ENCODE measurements at places on chromosomes 12 and 14.

GRCh38 chr12:120413901-120414695 is 23.8 kb upstream of the COX6A1 start:
- no peaks in the 10 kb centered on the region for H3K27me3 ChIP-seq
- DNase-seq = no peak

- no peaks in the 10 kb centered on the region for H3K4me1 ChIP-seq
- no peaks in the 10 kb centered on the region for H3K36me3 ChIP-seq
- DNase-seq = no peak
- no peak overlapping the region for H3K4me3 ChIP-seq
- H3K27me3 ChIP-seq = no peaks in the 10 kb centered on the region
Observed at GRCh38 chr14:29607169-29607568, 320.5 kb downstream of the PRKD1 start.

GRCh38 chr12:19771858-19772257 is 332.6 kb downstream of the AEBP2 start:
- peak; percentile 55 for DNase-seq
- H3K27me3 ChIP-seq = no peaks in the 10 kb centered on the region
- peak overlapping the region; percentile 82 for H3K27ac ChIP-seq
- peaks cover 5% of the 10 kb centered on the region for H3K4me1 ChIP-seq
- no peaks in the 10 kb centered on the region for H3K36me3 ChIP-seq

- H3K36me3 ChIP-seq = no peaks in the 10 kb centered on the region
- no peak overlapping the region for H3K27ac ChIP-seq
- H3K27me3 ChIP-seq = no peaks in the 10 kb centered on the region
- no peak overlapping the region for H3K4me3 ChIP-seq
Observed at GRCh38 chr12:5154091-5154490, 110.4 kb downstream of the KCNA5 start.

DNA sequence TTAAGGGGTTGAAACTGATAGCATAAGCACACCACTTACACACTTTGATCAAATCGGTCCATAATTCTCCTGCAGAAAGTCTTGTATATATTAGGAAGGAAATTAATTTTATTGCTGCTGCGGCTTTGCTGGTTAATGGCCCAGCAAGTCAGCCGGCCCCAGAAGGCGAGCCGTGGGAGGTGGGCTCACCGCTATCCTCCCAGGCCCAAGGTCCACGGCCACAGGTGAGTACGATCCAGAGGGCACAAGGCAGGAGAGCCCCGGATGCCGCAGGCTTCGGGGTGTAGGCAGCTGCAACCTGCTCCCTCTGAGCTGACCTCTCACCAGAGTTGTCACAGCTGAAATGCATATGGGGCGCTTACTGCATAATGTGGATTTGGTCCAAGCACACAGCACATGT is 165.7 kb downstream of the TBX5 start:
- DNase-seq = no peak
- H3K27ac ChIP-seq = no peak overlapping the region
- no peaks in the 10 kb centered on the region for H3K36me3 ChIP-seq
- H3K27me3 ChIP-seq = no peaks in the 10 kb centered on the region

GRCh38 chr12:10212739-10213131 is at the start of gene GABARAPL1:
Gene GABARAPL1 (plus strand): TSS chr12:10212877. CDS start chr12:10213130, 253 bp downstream.
- H3K4me3 ChIP-seq = peak within 1 kb of the TSS; percentile 55
- no peaks in the 10 kb centered on the region for H3K4me1 ChIP-seq
- peak; percentile 94 for DNase-seq
- no peaks in the 10 kb centered on the region for H3K36me3 ChIP-seq
- H3K27me3 ChIP-seq = no peaks in the 10 kb centered on the region

- no peaks in the 10 kb centered on the region for H3K27me3 ChIP-seq
- no peak overlapping the region for H3K4me3 ChIP-seq
- DNase-seq = no peak
- H3K36me3 ChIP-seq = no peaks in the 10 kb centered on the region
Observed at GRCh38 chr14:64702493-64703394, 1.5 kb upstream of the PLEKHG3 start.

DNA sequence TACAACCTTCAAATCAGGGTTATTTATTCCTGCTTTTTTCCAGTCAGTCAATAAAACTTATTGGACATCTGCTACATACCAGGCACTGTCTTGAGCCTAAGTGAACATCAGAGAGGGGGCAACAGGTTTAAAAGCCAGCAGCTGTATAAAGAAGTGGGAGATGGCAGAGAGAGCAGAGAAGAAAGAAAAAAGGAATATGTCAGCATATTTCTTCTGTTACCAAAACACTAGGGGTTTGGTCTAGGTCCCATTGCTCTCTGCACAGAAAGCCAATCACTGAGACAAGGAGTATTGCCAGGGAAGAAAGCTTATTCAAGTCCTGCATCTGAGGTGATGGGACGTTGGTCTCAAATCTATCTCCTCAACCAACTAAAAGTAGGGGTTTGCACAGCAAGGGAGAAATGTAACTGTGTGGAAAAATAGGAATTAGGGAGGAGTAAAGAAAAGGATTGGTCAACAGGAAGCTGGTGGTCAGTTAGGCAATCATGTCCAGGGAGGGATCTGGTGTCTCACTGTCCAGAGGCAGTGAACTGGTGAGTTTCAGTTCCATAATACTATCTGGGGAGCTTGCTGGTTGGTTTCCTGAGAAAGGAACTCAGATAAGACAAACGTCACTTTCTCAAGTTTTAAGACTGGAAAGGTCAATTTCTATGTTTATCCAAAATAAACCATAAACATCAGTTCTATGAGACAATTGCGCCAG is 107.5 kb downstream of the PHLDA1 start:
- H3K27me3 ChIP-seq = no peaks in the 10 kb centered on the region
- no peak overlapping the region for H3K4me3 ChIP-seq
- H3K4me1 ChIP-seq = no peaks in the 10 kb centered on the region
- H3K36me3 ChIP-seq = no peaks in the 10 kb centered on the region

DNA sequence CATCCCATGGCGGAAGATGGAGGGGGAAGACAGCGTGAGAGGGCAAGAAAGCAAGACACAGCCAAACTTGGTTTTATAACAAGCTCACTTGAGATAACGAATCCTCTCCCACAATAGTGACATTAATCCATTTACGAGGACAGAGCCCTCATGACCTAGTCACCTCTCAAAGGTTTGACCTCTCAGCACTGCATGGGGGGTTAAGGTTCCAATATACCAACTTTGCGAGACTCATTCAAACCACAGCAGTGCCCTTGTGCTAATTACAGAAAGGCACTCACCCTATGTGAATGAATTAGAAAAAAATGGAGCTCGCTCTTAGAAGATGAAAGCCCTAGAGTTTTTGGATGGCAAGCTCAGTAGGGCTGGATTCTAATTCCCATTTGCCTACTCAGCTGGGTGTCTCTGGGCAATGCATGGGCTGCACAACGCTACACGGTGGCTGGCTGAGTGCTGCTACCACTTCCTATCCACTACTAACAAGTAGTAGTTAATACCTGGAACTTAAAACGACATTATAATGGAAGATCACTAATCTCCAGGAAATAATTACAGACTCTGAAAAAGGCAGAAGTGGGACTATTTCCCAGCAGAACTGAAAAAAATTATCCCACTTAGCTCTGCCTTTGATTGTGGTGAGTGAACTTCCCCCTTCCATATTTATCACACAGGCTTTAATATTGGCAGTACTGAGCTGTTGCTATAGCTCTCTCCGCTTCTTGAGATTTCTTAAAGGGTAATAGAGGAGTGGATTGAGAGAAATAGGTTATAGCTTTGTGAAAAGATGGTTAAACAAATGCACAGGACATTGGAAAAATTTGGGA is 27.5 kb downstream of the TESPA1 start:
- no peaks in the 10 kb centered on the region for H3K27me3 ChIP-seq
- H3K4me1 ChIP-seq = no peaks in the 10 kb centered on the region
- H3K4me3 ChIP-seq = no peak overlapping the region

GRCh38 chr12:29025937-29026336 is 123.1 kb upstream of the FAR2 start:
- no peaks in the 10 kb centered on the region for H3K36me3 ChIP-seq
- no peaks in the 10 kb centered on the region for H3K27me3 ChIP-seq
- H3K4me1 ChIP-seq = no peaks in the 10 kb centered on the region

- no peak for DNase-seq
- no peaks in the 10 kb centered on the region for H3K27me3 ChIP-seq
- no peaks in the 10 kb centered on the region for H3K36me3 ChIP-seq
- H3K4me3 ChIP-seq = no peak overlapping the region
Observed at GRCh38 chr12:8420506-8420905, 35.3 kb upstream of the CLEC6A start.

GRCh38 chr12:63294327-63294632 is 143.3 kb upstream of the AVPR1A start:
- peaks cover 2% of the 10 kb centered on the region for H3K4me1 ChIP-seq
- no peak overlapping the region for H3K4me3 ChIP-seq
- DNase-seq = no peak
- no peaks in the 10 kb centered on the region for H3K36me3 ChIP-seq
- H3K27ac ChIP-seq = no peak overlapping the region

DNA sequence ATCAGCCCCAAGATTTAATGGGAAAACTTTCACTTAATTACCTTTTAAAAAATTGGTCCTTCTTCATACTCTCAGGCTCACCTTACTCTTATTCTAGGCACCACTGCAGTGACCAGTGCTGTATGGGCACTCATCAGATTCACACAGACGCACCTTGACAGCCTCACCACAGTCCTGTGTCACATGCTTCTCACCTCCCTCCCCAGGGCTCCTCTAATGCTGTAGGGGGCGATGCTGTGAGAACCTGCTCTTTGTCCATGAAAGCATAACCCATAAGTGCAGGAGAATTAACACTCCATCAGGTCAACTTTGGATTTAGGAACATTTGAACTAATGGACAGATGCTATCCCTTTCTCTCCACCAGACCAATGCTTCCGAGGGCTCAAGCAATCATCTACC is 13.9 kb upstream of the PPP4R3A start:
- no peaks in the 10 kb centered on the region for H3K27me3 ChIP-seq
- no peak overlapping the region for H3K4me3 ChIP-seq
- DNase-seq = no peak
- no peaks in the 10 kb centered on the region for H3K36me3 ChIP-seq
- no peak overlapping the region for H3K27ac ChIP-seq

DNA sequence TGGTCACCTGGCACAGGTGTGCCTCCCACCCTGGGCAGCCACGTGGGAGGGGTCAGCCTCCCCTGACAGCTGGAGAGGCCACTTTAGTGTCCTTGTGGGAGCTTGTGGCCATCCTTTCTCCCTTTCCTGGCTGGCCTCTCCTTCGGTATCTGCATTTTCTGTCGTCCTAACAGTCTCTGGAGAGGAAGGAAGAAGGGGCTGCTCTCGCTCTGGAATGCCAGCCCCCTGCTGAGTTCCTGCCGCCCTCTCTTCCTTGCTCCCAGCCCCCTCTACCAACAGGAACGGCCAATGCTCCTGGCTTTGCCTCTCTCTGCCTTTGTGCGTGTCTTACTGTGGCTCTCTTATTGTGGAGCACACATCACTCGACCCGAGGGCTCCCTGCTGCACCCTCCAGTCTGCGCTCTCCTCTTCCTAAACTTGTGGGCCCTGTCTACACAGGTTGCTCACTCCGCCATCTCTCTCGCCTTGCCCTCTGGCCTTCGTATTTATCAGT is 70.8 kb downstream of the FBXL14 start:
- no peak overlapping the region for H3K4me3 ChIP-seq
- no peaks in the 10 kb centered on the region for H3K27me3 ChIP-seq
- no peak overlapping the region for H3K27ac ChIP-seq

DNA sequence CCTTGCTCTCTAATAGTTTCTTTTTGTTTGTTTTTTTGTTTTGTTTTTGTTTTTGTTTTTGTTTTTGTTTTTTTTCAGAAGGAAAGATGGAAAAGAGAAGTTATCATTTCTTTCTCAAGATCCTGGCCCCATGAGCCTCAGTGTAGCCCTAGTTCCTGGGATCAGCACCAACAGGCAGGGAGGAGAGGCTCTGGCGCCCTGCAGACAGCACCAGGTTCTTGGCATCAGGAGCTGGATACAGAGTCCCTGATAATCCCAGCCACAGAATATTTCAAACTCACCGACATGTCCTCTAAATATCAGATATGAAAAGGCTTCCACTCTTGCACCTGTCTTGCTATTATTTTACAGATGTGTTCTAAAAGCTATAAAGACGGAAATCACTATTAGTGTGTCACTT is 52.7 kb downstream of the FOXN3 start:
- no peak overlapping the region for H3K27ac ChIP-seq
- no peak for DNase-seq
- H3K4me3 ChIP-seq = no peak overlapping the region
- peaks cover 2% of the 10 kb centered on the region for H3K4me1 ChIP-seq
- no peaks in the 10 kb centered on the region for H3K27me3 ChIP-seq

GRCh38 chr12:106919910-106920544 is 35.7 kb upstream of the TMEM263 start:
- no peaks in the 10 kb centered on the region for H3K36me3 ChIP-seq
- H3K4me1 ChIP-seq = no peaks in the 10 kb centered on the region
- no peaks in the 10 kb centered on the region for H3K27me3 ChIP-seq
- no peak overlapping the region for H3K4me3 ChIP-seq
- H3K27ac ChIP-seq = no peak overlapping the region

DNA sequence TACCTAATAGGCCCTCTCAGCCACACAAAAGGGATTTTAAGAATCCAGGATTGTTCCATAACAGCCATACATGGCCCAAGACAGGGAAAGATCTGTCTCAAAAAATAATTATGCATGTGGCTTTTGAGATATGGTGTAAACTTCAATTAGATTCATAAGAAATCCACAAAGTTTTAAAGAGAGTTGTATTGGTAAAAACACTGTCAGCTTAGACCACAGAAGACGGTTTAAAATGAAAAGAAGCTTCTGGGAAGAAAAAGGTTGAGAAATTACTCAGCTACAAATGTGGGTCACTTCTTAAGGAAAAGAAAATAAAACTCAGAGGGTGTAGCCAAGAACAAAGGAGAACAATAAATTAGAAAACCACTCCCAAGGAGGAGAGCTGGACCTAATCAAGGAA is 191.4 kb downstream of the KIF26A start:
- H3K4me1 ChIP-seq = no peaks in the 10 kb centered on the region
- no peaks in the 10 kb centered on the region for H3K27me3 ChIP-seq
- no peak overlapping the region for H3K4me3 ChIP-seq
- no peak overlapping the region for H3K27ac ChIP-seq
- no peak for DNase-seq
- H3K36me3 ChIP-seq = no peaks in the 10 kb centered on the region

DNA sequence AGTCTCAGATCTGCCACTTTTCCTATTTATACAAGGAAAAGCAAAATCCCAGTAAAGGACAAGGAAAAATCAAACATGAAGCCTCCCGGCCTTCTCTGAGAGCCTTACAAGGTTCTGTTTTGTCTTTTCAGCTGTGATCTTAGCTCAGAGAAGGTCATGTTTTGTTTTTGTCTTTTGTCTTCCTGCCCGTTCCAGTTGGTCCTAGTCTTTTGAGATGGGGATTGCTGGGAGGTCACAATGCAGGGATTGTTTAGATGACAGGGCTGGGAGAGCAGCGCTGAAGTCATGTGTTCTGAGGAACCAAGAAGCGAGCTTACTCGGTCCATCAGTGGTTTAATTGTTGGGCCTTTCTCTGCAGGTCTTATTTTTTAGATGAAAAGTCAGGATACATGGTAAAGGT is 6.0 kb downstream of the PLEKHH1 start:
- DNase-seq = no peak
- no peak overlapping the region for H3K27ac ChIP-seq
- H3K36me3 ChIP-seq = no peaks in the 10 kb centered on the region
- no peak overlapping the region for H3K4me3 ChIP-seq
- no peaks in the 10 kb centered on the region for H3K4me1 ChIP-seq
- no peaks in the 10 kb centered on the region for H3K27me3 ChIP-seq
